Left kidney (tissue), 8 donors: ENCODE measurements at places on chromosomes 2 and 18. TPM values are rescaled to one million over a fixed set of nuclear protein-coding genes. Genes with fewer than 3 reads are reported as not detected.

The VSNL1 gene
- polyA plus RNA-seq = 4.4 TPM

The PPP4R3B gene
- polyA plus RNA-seq = 90.8 TPM

The LINC00305 gene
- polyA plus RNA-seq = 3.6 TPM

The GBX2 gene
- 0.52 TPM for polyA plus RNA-seq

DNA sequence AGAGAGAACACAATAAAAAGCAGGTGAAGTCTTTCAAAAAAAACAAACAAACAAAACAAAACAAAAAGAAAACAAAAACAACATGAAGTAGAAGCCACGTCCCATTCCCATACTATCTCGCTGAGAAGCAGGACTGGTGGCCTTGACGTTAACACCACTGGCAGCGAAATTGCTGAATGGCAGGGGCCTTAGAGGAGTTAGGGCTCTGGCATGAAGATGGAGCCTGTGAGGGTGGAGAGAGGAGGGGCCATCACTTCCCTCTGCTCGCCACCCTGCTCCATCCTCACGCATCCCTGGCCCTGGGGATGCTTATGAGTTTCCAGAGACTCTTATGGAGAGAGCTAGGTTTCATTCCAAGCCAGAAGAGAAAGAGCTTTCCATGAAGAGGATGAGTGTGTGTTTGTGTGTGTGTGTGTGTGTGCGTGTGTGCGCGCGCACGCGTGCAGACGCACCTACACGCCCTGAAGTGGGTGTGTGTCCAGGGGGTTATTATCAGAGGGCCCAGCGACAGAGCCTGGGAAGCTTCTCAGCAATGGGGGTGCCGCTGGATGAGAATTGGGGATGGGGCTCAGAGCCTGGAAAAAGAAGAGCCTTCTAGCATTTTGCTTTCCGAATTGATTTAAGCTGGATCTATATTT lies 20.4 kb upstream of the IMPA2 start:
- no peak for DNase-seq

- no peak for DNase-seq
These were observed 88.0 kb downstream of the LTBP1 start for GRCh38 chr2:33034784-33035183.

- DNase-seq = no peak
These were observed 117.6 kb downstream of the BIRC6 start for GRCh38 chr2:32474381-32474780.

- DNase-seq = no peak
These were observed 9.4 kb downstream of the RAMP1 start for GRCh38 chr2:237868631-237869342.

DNA sequence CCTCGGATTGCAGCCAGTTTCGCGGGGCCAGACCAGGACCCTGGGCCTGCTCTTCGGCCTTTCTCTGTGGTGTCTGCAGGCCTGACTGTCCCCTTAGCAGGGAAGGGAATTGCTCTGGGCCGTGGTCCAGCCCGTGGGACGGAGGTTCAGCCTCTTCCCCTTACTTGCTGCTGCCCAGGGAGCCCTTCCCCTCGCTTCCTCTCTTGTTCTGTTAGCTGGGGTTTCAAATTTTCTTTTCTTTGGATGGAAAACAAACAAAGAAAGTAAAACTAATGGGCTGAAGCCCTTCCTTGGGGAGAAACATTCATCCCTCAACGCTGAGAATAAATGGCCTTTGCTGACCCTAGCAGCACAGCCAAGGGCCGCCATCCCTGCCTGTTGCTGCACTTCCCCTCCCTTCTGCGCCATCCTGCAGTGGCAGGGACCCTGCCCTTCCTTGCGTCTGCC lies 52.4 kb downstream of the ASAP2 start:
- no peak for DNase-seq

DNA sequence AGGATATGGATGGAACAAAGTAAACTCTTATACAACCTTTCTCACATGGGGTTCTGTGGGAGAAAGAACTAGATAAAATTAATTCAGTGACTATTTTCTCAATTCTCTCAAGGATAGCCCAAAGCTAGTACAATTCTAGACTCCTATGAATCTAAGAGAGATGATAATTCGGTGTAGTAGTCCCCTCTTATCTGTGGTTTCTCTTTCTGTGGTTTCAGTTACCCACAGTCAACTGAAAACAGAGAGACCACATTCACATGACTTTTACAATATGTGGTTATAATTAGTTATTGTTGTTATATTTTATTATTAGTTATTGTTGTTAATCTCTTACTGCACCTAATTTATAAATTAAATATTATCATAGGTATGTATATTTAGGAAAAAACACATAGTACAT lies 53.5 kb upstream of the C2orf15 start:
- no peak for DNase-seq

DNA sequence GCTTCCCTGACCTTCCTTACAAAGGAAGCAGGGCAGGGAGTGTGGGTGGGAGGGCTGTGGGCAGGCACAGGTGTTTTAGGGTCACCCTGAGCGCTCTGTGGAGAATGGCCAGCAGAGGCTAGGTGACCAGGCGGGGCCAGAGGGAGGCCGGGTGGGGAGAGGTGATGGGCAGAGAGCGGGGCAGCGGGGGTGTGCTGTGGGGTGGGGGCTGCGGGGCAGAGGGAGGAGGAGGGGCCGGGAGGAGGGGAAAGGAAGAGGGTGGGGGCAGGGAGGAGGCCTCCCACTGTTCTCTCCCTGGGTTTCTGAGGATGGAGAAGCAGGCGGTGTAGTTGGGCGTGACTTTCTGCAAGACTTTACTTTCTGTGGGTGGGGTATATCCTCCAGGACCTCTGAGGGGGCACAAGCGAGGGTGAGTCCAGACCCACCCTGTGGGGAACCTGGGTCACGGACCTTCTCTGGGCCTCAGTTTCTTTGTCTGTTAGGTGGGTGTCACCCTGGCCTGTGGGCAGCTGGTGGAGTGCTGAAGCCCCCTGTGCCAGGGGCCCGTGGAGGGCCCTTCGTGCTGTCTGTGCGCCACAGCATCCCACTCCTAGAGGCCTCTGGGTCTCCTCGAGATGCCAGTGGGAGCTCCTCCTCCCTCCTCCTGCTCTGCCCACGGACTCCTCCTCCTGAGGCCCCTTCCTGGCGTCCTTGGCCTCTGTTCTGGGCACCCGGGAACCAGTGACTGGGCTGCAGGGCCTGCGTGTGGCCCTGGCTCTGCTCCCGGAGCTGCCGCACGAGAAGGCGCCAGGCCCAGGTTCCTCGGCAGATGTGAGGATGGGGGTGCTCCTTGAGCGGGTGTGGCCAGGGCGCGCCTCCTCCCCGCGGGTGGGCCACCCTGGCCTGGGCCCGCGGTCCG lies 6.3 kb upstream of the NEU4 start:
- no peak for DNase-seq

DNA sequence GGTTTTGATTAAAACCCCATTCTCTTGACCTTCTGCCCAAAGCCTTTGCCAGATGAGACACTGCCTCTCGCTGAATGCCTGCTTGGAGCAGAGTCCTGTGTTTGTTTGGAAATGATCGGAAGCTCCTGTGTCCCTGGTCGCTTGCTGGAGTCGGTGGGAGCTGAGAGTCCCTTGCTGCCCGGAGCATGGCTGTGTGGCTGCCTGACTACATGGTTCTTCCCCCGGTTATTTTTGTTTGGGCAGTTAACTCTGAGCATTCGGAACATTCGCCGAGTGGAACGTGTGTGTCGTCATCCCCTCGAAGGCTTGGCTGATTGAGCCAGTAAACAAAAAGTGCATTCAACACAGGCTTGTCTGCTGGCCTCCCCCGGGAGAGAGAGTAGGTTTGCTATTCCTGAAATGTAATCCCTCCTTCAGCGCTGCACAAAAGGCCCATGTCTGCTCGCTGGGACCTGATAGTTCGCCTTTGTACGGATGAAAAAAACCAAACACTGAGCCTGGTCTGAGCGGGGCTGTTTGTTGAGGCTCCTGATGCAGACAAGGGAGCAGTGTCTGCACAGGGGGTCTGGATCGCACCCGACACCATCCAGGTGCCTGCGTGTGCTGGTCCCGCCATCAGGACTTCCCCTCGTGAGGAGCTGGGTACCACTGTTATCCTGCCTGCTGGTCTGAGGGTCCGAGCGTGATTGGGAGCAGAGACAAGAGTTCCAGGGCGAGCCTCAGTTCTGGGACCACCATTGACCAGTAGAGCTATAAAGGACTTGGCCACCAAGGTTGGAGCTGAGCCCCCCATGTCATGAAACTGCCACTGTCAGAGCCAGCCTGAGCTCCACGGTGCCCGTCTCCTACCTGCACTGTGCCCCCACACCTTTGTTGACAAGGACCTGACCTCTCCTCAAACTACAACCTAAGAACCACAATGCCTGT lies 83.8 kb downstream of the AGAP1 start:
- DNase-seq = peak; percentile 42
